Activated CD8-positive, alpha-beta memory T cell treated with anti-CD3 and anti-CD28 coated beads for 1 hour (primary cell): ENCODE measurements at places on chromosomes 6 and 20.

GRCh38 chr20:43681991-43682410, 15.1 kb downstream of the MYBL2 start:
- DNase-seq: no peak

DNA sequence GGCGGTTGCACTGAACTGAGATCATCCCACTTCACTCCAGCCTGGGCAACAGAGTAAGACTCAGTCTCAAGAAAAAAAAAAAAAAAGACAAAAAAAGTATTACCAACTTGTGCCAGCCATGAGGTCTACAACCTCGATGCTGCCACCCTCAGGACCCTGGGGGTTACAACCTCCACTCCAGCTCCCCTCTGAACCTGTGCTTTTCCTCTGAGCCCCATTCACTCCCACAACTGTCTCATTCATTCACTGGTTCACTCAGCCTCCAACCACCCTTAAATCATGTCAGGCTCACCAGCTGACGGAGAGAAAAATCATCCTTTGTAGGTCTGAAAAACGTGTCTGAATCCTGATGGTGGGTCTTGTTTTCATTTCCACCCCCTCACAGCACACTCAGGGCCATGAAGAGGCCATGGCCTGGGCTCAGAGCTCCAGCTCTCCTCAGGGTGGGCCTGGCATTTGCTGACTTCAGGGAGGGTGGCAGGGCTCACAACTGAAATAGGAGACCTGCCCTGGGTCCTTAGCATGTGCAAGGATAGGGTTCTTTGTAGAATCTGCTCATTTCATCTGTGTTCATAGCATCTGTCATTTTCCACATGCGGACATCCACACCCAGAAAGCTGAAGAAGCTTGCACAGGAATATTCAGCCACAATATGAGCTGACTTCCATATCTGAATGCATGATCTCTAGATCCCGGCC, 1.9 kb upstream of the ULBP1 start:
- no peak for DNase-seq

- peak; percentile 28 for DNase-seq
Observed at GRCh38 chr20:56440346-56441007, 27.9 kb upstream of the RTF2 start.

GRCh38 chr6:138882369-138883017, 86.6 kb downstream of the ECT2L start:
- no peak for DNase-seq

- DNase-seq: no peak
Observed at GRCh38 chr6:148523551-148523950, 180.9 kb downstream of the SASH1 start.

- no peak for DNase-seq
Observed at GRCh38 chr20:4187147-4187546, 171.8 kb upstream of the RNF24 start.

DNA sequence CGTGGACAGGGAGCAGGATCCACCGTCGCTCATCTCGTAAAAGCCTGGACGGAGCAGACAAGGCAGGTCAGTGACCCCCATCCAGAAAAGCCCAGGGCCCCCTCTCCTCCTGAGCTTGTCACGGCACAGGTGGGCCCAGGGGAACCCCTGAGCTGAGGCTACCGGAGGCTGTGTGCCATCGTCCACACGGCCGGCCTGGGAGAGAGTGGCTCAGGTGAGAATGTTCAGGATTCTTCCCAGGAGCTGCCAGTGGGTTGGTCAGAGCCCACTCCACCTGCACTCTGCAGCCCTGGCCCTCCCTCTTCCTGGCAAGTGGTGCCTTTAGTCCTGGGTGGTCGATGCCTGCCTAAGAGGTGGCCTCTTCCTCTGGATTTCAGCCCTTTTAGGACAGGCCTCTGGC, 9.2 kb downstream of the DACT2 start:
- no peak for DNase-seq

DNA sequence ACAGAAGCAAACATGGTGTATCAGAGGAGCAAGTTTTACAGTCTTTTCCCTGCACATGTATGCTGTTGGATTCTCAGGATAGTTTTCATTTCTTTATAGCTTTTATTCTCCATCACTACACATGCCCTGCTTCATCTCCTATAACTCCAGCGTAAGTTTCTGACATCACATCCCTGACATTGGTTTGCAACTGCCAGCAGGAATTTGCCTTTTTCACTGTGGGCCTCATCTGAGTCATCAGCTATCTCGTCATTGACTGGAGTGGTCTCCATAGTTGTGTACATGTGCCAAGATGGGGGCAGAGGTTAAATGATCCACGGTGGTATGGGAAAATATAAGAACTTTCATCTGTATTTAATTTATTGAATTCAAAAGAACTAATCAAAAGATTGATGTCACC, 96.7 kb downstream of the SLX4IP start:
- DNase-seq: no peak

DNA sequence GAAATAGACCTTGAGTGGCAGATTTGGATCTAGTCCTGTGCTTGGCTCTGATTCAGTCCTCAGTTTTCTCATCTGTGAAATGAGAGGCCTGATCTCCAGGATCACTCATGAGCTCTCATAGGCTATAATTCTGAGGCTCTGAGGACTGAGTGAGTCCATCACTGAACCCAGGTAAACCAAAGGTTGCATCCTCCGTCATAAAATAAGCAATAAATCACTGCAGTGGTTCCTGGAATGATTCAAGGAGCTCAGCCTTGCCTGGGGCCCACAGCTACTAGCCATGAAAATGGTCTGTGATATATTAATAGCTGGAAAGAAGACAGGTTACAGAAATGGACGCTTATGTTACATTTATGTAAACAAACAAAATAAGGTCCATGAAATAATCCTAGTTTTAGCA, 124.8 kb downstream of the MAP3K7 start:
- no peak for DNase-seq

GRCh38 chr20:18943542-18943941, 130.0 kb downstream of the SCP2D1 start:
- no peak for DNase-seq

DNA sequence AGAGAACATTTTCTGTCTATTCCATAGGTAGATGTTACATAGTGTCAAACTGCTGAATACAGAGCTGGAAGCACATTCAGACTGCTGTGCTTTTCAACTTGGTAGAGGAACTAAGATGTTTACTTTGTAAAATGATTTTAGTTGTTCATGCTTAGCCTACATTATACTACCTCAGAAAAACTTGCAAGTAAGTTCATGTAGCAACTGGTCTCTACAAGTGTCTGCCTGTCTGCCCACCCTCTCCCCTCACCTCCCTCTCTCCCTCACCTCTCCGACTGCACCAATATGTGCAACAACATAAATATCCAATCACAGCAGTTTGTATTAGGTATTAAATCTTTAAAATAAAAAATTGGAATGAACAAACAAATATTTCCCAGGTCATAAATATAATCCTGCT, 25.3 kb downstream of the ELOVL4 start:
- no peak for DNase-seq

DNA sequence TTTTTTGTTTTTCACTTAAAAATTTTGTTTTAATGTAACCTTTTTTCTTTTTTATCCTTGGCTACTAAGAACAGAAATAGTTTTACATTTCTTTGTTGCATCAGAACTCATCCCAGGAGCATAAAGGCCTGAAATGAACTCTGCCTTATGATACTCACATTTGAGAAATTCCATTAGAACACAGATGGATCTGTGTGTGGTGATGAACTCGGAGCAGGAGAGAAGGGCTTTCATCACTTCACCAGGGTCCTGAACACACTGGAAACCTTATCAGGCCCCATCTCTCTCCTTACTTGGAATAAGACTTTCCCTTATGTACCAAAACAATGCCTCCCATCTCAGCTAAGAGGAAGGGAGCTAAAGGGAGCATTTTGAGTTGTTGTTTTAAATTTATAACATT, 139.4 kb downstream of the PHF3 start:
- DNase-seq: no peak

GRCh38 chr20:38649275-38649891, 47.8 kb downstream of the ARHGAP40 start:
- no peak for DNase-seq

DNA sequence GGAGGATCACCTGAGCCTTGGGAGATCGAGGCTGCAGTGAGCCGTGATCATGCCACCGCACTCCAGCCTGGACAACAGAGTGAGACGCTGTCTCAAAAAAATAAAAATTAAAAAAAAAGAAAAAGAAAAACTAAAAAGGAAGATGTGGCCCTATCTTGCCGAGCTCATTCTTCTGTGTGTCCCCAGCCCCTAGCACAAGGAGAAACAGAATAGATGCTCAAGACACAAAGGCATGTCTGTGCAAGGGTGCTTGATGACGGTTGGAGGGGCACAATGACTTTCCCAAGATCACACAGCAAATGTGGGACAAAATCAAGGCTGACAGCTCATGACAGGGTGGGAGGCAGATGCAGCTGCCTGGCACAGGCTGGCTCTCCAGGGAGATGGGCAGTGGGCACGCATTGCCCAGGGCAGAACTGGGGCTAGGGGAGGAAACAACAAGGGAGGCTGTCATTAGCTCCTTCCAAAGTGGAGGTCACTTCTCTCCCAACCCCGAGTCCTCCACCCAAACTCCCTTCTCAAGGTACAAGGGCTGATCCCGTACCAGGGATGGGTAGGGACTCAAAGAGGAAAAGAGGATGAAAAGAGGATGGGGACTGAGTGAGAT, 775 bp upstream of the NRSN2 start:
- DNase-seq: no peak

DNA sequence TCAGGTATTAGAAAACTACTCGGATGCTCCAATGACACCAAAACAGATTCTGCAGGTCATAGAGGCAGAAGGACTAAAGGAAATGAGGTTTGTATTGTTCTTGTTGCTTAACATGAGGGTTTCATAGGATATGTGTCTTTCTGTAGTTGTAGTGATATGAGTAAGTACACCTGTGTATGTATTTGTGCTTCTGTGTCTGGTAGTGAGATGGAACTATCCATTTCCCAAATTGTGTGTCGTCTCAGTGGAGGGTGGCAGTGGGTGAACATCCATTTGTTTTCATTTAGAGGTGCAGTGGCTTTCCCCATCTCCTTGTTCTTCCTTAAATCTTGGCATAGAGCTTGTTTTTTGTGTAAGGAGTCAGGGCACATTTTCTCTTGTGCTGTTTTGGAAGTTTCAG, 8.2 kb downstream of the ASXL1 start:
- DNase-seq: no peak

GRCh38 chr20:10603971-10604864, 69.6 kb downstream of the JAG1 start:
- no peak for DNase-seq

DNA sequence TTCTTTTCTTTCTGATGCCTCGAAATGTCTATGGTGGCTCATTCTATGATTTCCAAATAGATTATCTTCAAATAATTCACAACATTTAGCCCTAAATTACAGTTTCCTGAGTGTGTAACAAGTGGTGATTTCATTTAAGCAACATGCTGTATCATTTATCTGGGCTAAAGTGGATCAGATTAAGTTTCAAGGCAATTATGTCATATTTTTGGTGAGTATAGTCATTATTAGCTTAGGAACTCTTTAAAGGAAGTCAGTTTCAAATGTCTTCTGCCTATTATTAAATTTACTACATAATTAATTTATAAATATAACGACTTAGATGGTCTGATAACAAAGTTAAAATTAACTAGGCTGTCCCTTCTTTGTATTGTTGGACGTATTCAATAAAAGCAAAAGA, 847.9 kb upstream of the FLRT3 start:
- no peak for DNase-seq

GRCh38 chr6:132659082-132659481, at the start of gene TAAR1:
Gene TAAR1, minus strand, starts transcription at chr6:132659182. Its CDS starts 13,179 bp downstream, at chr6:132646003.
- DNase-seq: no peak

GRCh38 chr20:31833931-31834521, 11.4 kb downstream of the FOXS1 start:
- no peak for DNase-seq

GRCh38 chr6:3139090-3139903, 18.0 kb downstream of the TUBB2A start:
- no peak for DNase-seq

DNA sequence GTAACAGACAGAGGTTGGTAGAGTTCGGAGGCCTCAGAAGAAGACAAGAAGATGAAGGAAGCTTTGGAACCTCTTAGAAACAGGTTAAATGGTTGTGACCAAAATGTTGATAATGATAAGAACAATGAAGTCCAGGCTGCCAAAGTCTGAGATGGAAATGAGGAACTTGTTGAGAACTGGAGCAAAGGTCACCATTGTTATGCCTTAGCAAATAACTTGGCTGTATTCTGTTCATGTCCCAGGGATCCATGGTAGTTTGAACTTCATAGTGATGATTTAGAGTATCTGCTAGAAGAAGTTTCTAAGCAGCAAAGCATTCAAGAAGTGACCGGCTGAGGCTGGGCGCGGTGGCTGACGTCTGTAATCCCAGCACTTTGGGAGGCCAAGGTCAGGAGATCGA, 11.1 kb upstream of the LSM14B start:
- DNase-seq: no peak

DNA sequence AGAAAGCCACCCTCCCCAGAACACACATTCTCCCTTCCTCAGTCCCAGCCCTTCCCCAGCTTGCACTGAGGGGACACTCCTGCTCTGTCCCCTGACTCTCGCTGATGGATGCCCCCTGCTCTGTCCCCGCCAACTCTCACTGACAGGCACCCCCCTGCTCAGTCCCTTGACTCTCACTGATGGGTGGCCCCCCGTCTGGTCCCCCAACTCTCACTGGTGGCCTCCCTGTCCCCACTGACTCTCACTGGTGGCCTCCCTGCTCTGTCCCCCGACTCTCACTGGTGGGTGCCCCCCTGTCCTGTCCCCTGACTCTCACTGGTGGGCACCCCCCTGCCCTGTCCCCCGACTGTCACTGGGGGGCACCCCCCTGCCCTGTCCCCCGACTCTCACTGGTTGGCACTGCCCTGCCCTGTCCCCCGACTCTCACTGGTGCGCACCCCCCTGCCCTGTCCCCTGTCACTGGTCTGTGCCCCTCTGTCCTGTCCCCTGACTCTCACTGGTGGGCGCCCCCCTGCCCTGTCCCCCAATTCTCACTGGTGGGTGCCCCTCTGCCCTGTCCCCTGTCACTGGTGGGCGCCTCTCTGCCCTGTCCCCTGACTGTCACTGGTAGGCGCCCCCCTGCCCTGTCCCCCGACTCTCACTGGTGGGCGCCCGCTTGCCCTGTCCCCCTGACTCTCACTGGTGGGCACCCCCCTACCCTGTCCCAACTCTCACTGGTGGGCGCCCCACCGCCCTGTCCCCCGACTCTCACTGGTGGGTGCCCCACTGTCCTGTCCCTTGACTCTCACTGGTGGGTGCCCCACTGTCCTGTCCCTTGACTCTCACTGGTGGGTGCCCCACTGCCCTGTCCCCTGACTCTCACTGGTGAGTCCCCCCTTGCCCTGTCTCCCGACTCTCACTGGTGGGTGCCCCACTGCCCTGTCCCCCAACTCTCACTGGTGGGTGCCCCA, 60.9 kb downstream of the GINS1 start:
- no peak for DNase-seq

GRCh38 chr20:61301711-61302525, 49.9 kb downstream of the CDH4 start:
- DNase-seq: no peak

DNA sequence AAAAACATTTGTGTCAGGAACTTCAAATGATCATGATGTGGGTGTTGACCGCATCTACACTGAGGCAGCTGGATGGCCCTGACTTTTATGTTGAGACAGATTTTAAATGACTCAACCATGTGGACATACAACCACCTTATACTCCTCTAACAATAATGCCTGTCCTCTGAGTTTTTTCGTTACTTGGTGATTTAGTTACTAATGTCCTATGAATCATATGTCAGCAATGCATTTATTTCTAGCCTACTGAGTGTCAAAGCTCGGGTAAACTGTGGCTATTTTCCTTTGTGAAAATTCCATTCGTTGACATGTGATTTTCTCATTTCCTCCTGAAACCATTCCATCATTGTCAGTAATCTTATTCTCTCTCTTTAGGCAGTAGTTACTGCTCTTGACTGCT, 38.9 kb upstream of the NKX2-4 start:
- no peak for DNase-seq
